ENCODE measurements at places on chromosomes 7 and 10.

- no peak for DNase-seq
Measured at GRCh38 chr7:26538689-26539088, 247.0 kb downstream of the SNX10 start.

- DNase-seq = peak; percentile 33
Measured at GRCh38 chr10:61452655-61453641, at the start of gene TMEM26. TSS of gene TMEM26 (minus strand) at chr10:61453381. CDS start at chr10:61453081, 300 bp downstream.

GRCh38 chr10:112919721-112920120, 30.3 kb upstream of the TCF7L2 start:
- peak; percentile 89 for DNase-seq

- no peak for DNase-seq
Measured at GRCh38 chr7:126606331-126606730, 646.4 kb downstream of the GRM8 start.

DNA sequence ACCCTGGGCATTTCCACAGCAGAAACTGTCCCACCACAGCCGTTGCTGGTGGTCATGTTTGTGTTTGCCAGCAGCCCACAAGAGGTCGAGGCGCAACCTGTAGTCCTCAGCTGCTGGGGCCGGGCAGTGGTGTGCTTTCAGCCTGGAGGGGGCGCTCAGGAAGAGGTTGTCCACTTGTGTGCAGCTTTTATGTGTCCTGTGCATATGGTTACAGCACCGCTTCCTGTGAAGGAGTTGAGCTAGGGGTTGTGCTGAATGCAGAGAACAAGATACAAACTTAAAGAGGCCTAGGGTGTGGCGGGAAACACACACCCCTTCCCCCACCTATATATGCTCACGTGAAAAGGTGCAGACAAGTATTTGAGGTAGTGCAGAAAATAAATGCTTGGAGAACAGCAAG, 29.5 kb upstream of the PFKFB3 start:
- DNase-seq = no peak

GRCh38 chr10:18582803-18583202, 68.6 kb downstream of the NSUN6 start:
- DNase-seq = peak; percentile 54

DNA sequence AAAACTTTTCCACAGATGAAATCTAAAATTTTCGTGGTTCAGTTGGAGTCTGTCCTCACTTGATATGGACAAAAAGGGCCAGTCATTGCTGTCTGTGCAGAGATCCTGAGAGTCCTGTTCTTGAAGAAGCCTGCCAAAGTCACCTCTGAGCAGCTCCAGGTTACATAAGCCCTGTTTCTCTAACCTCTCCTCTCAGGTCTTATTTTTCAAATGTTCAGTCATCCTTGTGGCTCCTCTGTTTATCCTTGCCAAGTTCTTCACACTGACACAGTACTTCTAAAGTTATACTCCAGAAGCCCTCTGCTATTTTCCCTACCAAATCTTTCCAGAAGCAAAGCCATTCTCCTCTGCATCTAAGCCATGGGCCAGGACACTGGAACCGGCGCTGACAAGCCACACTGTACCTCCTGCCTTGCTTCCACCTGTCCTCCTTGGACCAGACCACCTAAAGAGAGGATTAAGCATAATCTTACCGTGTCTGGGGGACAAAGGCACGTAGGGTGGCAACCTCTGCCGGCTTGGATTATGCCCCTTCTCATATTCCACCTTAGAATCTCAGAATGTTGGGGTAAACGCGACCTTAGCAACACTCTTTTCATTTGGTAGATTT, 161.6 kb downstream of the JAZF1 start:
- DNase-seq = no peak

GRCh38 chr10:124143721-124144120, 50.3 kb upstream of the CHST15 start:
- DNase-seq = no peak

DNA sequence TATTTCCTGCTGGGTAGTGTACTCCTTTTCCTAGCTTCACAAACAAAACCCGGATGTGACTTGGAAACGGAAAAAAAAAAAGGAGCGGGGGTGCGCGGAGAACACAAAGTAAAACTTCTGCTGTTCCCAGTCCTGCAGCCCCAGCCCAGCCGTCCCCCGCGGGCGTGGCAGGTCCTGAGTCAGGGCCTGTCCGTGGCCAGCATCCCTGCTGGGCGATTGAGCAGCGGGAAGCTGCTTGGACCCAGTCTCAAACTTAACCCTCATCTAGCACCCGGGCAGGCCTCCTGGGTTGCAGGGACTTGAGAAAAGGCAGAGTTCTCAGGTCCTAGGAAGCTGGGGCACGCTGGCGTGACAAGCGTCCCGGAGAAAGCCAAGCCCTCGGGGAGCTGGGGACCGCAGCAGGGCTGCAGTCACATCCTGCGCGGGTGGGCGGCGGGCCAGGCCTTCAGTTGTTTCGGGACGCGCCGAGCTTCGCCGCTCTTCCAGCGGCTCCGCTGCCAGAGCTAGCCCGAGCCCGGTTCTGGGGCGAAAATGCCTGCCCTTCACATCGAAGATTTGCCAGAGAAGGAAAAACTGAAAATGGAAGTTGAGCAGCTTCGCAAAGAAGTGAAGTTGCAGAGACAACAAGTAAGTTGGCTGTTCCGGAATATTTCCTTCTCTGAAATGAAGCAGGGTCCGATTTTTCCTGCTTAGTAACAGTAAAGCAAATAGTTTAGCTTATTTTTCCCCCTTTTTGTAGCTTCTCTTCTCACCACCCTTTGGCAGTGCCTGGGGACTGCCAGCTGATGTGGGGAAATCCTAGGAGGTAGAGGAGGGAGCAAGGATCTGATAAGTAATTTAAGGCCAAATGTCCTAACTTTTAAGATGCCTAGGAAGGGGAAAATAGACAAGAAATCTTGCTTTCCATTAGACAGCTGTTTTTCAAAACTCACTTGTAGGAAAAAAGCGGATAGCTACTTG, at the start of gene GNG11:
Gene GNG11, plus strand, starts transcription at position 129 of the 960 bp plus-strand sequence. Its CDS starts 403 bp downstream, at position 532.
- peak; percentile 83 for DNase-seq

GRCh38 chr7:102916881-102917280, 4.1 kb downstream of the LRRC17 start:
- DNase-seq = peak; percentile 45

GRCh38 chr10:59838085-59838789, 68.1 kb downstream of the CCDC6 start:
- no peak for DNase-seq

DNA sequence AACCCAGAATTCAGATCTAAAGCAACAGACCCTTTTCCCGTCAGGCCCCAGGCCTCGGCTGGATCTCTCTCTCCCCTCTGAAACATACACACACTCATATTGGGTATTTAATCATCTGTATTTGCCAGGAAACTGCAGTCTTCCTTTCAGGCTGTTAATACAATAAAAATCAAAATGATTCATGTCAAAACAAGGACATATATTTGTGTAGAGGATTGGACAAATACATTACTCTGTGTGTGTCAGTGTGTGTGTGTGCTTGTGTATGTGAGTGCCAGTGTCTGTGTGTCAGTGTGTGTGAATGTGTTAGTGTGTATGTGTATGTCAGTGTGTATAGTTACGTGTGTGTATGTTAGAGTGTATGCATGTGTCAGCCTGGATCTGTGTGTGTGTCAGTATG, 90.8 kb downstream of the JCAD start:
- DNase-seq = no peak

GRCh38 chr7:135275971-135276580, 42.4 kb downstream of the STRA8 start:
- DNase-seq = no peak

- peak; percentile 34 for DNase-seq
Measured at GRCh38 chr7:36185756-36186155, 32.7 kb downstream of the EEPD1 start.

DNA sequence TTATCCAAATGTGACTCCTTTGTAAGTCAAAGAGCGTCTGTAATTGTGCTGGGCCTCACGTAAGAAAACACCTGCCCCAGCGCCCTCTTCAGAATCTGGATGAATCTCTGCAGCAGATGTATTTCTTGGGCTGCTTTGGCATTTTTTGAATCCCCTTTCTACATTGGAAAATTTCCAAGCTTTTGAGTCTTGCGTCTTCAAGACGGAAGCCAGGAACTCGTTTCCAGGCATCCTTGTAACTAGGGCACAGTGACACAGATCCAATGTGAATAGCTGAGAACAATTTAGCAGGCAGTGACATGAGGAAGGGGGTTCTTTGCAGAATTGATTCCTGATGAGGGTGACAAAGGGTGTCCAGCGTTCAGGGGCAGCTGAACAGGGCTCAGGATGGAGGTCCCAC, 862.3 kb downstream of the TYW1 start:
- no peak for DNase-seq

DNA sequence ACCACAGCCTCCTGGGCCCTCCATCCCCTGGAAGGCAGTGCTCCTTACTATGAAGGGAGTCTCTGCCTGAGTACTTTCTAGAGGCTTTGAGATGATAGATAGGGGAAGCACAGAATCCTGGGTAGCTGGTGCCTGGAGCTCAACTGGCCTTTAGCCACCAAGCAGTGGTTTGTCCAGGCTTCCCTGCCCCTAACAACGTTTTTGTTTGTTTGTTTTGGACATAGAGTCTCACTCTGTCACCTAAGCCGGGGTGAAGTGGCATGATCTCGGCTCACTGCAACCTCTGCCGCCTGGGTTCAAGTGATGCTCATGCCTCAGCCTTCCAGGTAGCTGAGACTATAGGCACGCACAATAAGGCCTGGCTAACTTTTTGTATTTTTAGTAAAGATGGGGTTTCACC, 289.4 kb downstream of the PLXNA4 start:
- no peak for DNase-seq

Data from fibroblast of skin of right biceps (primary cell).